ENCODE measurements at places on chromosomes 3 and 15. TPM values are rescaled to one million over a fixed set of nuclear protein-coding genes. Genes with fewer than 3 reads are reported as not detected.

CYP8B1 gene
- not detected for polyA plus RNA-seq

SLC15A2 gene
- polyA plus RNA-seq: not detected

DNAJC13 gene
- polyA plus RNA-seq: 17.1 TPM

DNA sequence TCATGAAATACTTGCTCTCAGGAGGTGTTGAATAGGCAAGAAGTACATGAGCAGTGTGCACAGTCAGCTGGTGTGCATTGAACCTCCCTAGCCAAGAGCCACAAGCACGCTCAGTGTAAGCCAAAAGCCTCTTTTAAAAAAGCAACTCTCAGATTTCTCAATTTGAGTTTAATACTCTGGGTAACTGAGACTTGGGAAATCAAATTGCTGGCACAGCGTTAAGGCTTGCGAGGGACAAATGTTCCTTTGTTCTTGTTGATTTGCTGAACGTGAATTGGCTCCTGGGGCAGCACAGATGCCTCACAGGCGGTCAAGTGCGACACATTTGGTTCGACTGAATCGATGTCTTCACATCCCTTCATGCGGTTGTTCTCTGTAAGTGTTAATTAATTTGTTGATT, at the start of gene FAM240A:
TSS of gene FAM240A (plus strand) at position 202 of the 400 bp plus-strand sequence. CDS start at position 361, 159 bp downstream.
- H3K4me1 ChIP-seq: peaks cover 5% of the 10 kb centered on the region
- no peak within 1 kb of the TSS for H3K27ac ChIP-seq
- no peaks in the 10 kb centered on the region for H3K36me3 ChIP-seq
- peak; percentile 62 for DNase-seq
- no peaks in the 10 kb centered on the region for H3K27me3 ChIP-seq

RARB gene
- polyA plus RNA-seq: 0.11 TPM

- no peak overlapping the region for H3K4me3 ChIP-seq
- H3K27me3 ChIP-seq: no peaks in the 10 kb centered on the region
- DNase-seq: no peak
- no peaks in the 10 kb centered on the region for H3K4me1 ChIP-seq
Observed at GRCh38 chr3:185645596-185646381, 59.7 kb downstream of the SENP2 start.

GRCh38 chr3:60631509-60631908, 619.7 kb downstream of the FHIT start:
- H3K27me3 ChIP-seq: peaks cover 8% of the 10 kb centered on the region
- no peaks in the 10 kb centered on the region for H3K36me3 ChIP-seq
- no peak overlapping the region for H3K4me3 ChIP-seq
- no peaks in the 10 kb centered on the region for H3K4me1 ChIP-seq

GRCh38 chr3:106345353-106346027, 476.7 kb upstream of the CBLB start:
- H3K27ac ChIP-seq: peak overlapping the region; percentile 74
- H3K27me3 ChIP-seq: no peaks in the 10 kb centered on the region
- peaks cover 36% of the 10 kb centered on the region for H3K4me1 ChIP-seq
- no peaks in the 10 kb centered on the region for H3K36me3 ChIP-seq
- peak overlapping the region; percentile 14 for H3K4me3 ChIP-seq

GRCh38 chr15:54638666-54639065, 558.1 kb downstream of the RSL24D1 start:
- H3K36me3 ChIP-seq: no peaks in the 10 kb centered on the region
- H3K4me3 ChIP-seq: no peak overlapping the region
- DNase-seq: no peak
- H3K27ac ChIP-seq: no peak overlapping the region

HMCES gene
- polyA plus RNA-seq: 33.5 TPM

DNA sequence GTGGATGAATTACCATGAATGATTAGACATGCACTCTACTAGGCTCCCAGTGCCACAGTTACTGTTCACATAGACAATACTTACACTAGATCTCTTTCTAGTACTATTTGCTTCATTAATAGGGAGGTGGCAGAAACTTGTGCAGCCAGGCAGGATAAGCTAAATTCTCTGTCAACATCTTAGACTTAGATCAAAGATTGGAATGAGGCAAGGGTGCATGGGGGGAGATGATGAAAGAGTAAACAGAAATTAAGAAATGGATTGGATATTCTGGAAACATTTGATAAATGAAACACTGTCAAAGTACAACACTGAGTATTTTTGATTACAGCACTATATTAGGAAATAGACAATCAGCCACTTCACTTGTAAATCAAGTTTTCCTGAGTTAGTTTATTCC, 205.4 kb upstream of the TBC1D5 start:
- H3K27me3 ChIP-seq: peaks cover 29% of the 10 kb centered on the region
- H3K36me3 ChIP-seq: no peaks in the 10 kb centered on the region
- H3K4me1 ChIP-seq: peaks cover 16% of the 10 kb centered on the region
- no peak for DNase-seq
- H3K27ac ChIP-seq: no peak overlapping the region

DNA sequence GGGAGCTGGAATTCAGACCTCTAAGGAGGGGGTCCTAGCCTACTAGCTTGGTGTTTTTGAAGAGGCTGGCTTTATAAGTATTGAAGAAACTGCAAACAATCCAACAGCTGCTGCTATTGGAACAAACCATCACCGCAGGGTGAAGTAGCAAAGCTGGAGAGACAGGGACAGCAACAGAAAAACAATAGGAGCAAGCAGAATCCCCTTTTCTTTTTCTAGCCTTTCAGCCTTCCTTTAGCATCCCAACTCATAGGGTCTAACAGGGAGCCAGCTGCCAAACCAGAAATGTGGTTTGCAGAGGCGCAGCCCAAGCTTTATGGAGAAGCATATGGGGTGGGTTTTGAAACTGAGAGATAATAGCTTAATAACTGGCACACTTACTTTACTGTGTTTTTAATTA, 106.2 kb upstream of the CHMP2B start:
- no peak for DNase-seq
- no peaks in the 10 kb centered on the region for H3K36me3 ChIP-seq
- H3K27ac ChIP-seq: no peak overlapping the region

CPA3 gene
- not detected for polyA plus RNA-seq

GRCh38 chr3:67418426-67419217, 235.8 kb downstream of the SUCLG2 start:
- no peak overlapping the region for H3K27ac ChIP-seq
- DNase-seq: peak; percentile 8
- no peak overlapping the region for H3K4me3 ChIP-seq
- no peaks in the 10 kb centered on the region for H3K27me3 ChIP-seq
- 0 out of 2 replicates have a peak, but pooled peaks cover 3% of the 10 kb centered on the region for H3K36me3 ChIP-seq

GRCh38 chr15:27514526-27514925, 543.5 kb downstream of the GABRG3 start:
- H3K27me3 ChIP-seq: no peaks in the 10 kb centered on the region
- H3K4me1 ChIP-seq: no peaks in the 10 kb centered on the region
- peak; percentile 16 for DNase-seq
- no peaks in the 10 kb centered on the region for H3K36me3 ChIP-seq

KNL1 gene
- 6.4 TPM for polyA plus RNA-seq

SHC4 gene
- polyA plus RNA-seq: 0.99 TPM

GRCh38 chr3:139326707-139327106, 17.1 kb upstream of the MRPS22 start:
- no peak overlapping the region for H3K4me3 ChIP-seq
- no peak overlapping the region for H3K27ac ChIP-seq
- H3K4me1 ChIP-seq: 0 out of 2 replicates have a peak, but pooled peaks cover 3% of the 10 kb centered on the region
- no peaks in the 10 kb centered on the region for H3K27me3 ChIP-seq
- DNase-seq: no peak

DNA sequence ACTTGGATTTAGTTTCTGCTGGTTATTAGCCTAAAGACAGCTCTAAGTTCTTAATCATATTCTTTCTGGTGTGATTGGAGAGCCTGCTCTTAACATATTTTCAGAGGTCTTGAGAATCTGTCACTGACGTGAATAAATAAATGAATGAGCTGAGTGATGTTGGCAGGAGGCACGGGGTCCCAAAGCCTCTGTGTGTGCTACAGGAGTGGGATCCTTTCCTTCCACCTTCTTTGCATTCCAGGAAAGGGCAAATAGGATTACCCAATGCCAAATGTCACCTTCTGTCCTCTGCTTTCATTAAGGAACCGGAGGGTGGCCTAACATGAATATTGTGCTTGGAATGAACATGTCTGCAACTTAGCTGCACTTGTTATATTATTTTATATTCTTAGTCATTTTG, 53.1 kb downstream of the CD47 start:
- H3K4me3 ChIP-seq: no peak overlapping the region
- peaks cover 11% of the 10 kb centered on the region for H3K4me1 ChIP-seq
- no peaks in the 10 kb centered on the region for H3K27me3 ChIP-seq
- no peak overlapping the region for H3K27ac ChIP-seq

GRCh38 chr3:104909721-104910120, 457.0 kb upstream of the ALCAM start:
- H3K27me3 ChIP-seq: no peaks in the 10 kb centered on the region
- DNase-seq: peak; percentile 34
- no peaks in the 10 kb centered on the region for H3K36me3 ChIP-seq
- H3K4me1 ChIP-seq: peaks cover 28% of the 10 kb centered on the region

DNA sequence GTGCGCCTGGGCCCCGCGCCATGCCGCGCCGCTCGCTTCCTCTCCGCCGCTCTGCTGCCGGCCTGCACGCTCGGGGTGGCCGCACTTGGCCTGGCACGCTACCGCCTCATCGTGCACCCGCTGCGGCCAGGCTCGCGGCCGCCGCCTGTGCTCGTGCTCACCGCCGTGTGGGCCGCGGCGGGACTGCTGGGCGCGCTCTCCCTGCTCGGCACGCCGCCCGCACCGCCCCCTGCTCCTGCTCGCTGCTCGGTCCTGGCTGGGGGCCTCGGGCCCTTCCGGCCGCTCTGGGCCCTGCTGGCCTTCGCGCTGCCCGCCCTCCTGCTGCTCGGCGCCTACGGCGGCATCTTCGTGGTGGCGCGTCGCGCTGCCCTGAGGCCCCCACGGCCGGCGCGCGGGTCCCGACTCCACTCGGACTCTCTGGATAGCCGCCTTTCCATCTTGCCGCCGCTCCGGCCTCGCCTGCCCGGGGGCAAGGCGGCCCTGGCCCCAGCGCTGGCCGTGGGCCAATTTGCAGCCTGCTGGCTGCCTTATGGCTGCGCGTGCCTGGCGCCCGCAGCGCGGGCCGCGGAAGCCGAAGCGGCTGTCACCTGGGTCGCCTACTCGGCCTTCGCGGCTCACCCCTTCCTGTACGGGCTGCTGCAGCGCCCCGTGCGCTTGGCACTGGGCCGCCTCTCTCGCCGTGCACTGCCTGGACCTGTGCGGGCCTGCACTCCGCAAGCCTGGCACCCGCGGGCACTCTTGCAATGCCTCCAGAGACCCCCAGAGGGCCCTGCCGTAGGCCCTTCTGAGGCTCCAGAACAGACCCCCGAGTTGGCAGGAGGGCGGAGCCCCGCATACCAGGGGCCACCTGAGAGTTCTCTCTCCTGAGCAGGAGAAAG, 951 bp downstream of the GPR62 start:
- H3K27ac ChIP-seq: no peak overlapping the region
- H3K27me3 ChIP-seq: no peaks in the 10 kb centered on the region
- H3K4me1 ChIP-seq: no peaks in the 10 kb centered on the region
- H3K36me3 ChIP-seq: no peaks in the 10 kb centered on the region
- peak overlapping the region; percentile 41 for H3K4me3 ChIP-seq

DNA sequence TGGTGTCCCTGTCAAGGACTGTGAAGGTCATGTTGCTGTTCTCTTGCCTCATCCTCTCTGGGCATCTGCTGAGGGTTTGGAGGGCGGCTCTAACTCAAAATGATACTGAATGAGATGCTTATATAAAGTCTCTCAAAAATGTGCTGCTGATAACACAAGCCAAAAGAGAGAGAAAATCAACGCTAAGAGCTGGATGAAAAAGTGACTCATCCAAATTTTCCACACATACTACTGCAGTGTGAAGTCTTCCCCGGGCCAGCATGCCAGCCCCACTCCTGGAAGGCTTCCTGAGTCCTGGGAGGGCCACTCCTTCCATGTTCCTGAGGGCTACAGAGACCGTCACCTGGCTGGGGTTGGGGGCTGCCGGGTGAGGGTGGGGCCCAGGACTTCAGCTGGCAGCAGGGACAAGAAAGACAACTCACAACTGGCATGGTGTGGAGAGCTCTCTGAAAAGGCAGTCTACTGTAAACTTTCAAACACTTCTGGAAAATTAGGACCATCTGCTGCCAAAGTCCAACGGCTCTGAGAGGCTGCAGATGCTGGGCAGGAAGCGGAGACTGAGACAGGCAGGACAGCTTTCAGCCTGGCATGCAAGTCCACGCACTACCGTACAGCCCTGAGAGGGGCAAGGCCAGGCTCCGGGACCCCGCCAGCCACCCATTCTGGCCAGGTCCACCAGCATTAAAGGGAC, 200.3 kb downstream of the ADAMTS17 start:
- no peak overlapping the region for H3K27ac ChIP-seq
- no peaks in the 10 kb centered on the region for H3K27me3 ChIP-seq

DNA sequence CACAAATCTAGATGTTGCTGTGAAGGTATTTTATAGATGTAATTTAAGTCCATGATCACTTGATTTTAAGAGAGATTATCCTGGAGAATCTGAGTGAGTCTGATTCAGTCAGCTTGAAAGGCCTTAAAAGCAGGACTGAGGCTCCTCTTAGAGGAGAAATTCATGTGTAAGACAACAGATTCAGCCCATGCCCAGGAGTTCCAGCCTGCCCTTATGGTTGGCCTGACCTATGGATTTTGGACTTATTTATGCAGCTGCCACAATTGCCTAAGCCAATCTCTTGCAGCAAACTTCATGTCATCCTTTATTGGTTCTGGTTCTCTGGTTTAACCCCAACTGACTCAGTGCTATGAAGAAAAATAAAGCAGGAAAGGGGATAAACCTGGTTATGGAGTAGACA, 296.5 kb upstream of the RASGRP1 start:
- H3K36me3 ChIP-seq: no peaks in the 10 kb centered on the region
- H3K27ac ChIP-seq: no peak overlapping the region
- peaks cover 20% of the 10 kb centered on the region for H3K4me1 ChIP-seq

PARP3 gene
- polyA plus RNA-seq: 64.0 TPM

GRCh38 chr15:99110093-99110492, 5.2 kb downstream of the SYNM start:
- no peak overlapping the region for H3K4me3 ChIP-seq
- no peaks in the 10 kb centered on the region for H3K36me3 ChIP-seq
- 0 out of 2 replicates have a peak, but pooled peaks cover 4% of the 10 kb centered on the region for H3K4me1 ChIP-seq
- no peak overlapping the region for H3K27ac ChIP-seq
- DNase-seq: no peak

KLHL40 gene
- polyA plus RNA-seq: not detected

STRIT1 gene
- polyA plus RNA-seq: not detected

- H3K27ac ChIP-seq: no peak overlapping the region
- H3K36me3 ChIP-seq: no peaks in the 10 kb centered on the region
- H3K4me1 ChIP-seq: peaks cover 3% of the 10 kb centered on the region
Observed at GRCh38 chr15:77844798-77845446, 212.2 kb upstream of the LINGO1 start.

IL12A gene
- 1.6 TPM for polyA plus RNA-seq

DNA sequence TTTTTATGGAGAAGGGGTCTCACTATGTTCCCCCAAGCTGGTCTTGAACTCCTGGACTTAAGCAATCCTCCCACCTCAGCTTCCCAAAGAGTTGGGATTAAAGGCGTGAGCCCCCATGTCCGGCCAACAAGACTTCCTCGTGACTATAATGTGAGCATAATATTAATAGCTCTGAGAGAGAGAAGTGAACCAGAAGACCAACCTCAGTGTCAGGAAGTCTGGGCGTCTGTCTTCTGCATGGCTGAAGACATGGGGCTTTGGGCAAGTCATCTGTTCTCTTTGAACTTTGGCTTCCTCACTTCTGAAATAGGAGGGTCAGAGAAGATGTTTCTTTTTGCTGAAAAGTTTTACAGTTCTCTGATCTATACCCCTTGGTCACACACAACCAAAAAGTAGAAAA, 92.1 kb downstream of the SLC49A4 start:
- no peaks in the 10 kb centered on the region for H3K27me3 ChIP-seq
- DNase-seq: no peak
- H3K36me3 ChIP-seq: no peaks in the 10 kb centered on the region
- peaks cover 7% of the 10 kb centered on the region for H3K4me1 ChIP-seq

TRIM42 gene
- polyA plus RNA-seq: not detected
